ENCODE measurements at places on chromosomes 3 and 15.

- DNase-seq, result no peak
Measured at GRCh38 chr3:147157631-147158030, 248.7 kb downstream of the ZIC4 start.

GRCh38 chr15:25848784-25849156 is 14.4 kb downstream of the ATP10A start:
- DNase-seq, result no peak

- DNase-seq, result no peak
Measured at GRCh38 chr15:38876211-38876610, 311.6 kb upstream of the RASGRP1 start.

GRCh38 chr15:25362545-25362944 is 76.3 kb downstream of the UBE3A start:
- DNase-seq, result no peak

DNA sequence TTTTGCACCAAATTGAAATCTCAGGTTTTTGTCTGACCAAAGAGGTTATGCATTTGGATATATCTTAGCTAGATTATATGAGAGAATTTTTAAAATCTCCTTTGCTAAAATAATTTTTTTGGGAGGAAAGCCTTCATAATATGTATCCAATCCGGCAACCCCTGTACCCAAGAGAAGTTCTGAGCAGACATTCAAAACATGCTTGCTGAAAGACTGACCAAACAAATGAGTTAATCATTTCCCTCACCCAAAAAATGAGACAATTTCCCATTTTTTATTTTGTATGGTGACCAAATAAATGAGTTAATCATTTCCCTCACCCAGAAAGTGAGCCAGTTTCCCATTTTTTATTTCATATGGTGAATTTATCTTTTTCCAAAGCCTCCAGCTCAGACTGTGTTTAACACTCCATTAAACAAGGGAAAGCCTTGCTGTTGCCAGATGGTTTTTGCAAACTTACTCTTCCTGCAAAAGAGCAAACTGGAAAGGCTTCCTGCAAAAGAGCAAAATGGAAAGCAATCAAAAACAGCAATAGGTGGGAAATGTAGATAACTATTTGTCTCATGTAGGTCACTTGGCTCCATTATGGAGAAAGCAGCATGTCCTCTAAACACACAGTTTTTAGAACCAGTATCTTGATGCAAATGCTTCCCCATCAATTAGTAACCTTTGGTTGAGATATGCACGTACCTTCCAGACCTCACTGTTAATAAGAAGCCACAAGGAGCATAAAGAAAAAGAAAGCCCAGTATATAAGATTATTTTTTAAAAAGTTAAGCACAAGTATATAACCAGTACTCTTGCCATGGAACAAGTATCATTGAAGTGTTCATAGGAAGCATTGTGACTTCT is 78.4 kb upstream of the OSTN start:
- DNase-seq, result no peak

Measured in activated CD4-positive, CD25-positive, alpha-beta regulatory T cell treated with anti-CD3 and anti-CD28 coated beads, Interleukin-2, amount 50 U/mL, for 16 hours (primary cell).